ENCODE measurements at places on chromosomes 4 and X. TPM values are rescaled to one million over a fixed set of nuclear protein-coding genes. Genes with fewer than 3 reads are reported as not detected.

SLC10A6 gene
- 0.19 TPM for polyA plus RNA-seq

F9 gene
- 0.36 TPM for polyA plus RNA-seq

- no peak for DNase-seq
These were observed 58.9 kb upstream of the PROM1 start for GRCh38 chr4:16142598-16143310.

DNA sequence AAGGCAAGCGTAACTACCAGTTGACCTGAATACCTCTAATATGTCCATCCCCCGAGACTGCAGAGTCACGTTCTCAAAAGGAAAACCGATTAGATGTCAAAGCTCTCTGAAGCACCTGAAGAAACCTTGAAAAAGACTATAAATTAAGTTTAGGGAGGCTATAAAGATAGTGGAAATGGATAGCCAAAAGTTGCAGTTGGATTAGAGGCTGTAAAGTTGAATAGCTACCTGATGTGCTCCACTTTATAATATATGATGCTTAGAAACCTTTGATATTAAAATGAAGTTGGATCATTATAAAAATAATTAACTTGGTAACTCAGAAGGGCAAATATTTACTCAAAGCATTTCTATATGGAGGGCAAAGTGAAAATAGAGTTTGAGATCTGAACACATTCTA is 506.6 kb upstream of the AGA start:
- no peak for DNase-seq

MAGEA2 gene
- not detected for polyA plus RNA-seq

All from muscle of arm (tissue), 14 donors.